ENCODE measurements at places on chromosomes 5 and 9.
A peak's percentile ranks its signal among the peaks of the same experiment; 100 is the strongest.

DNA sequence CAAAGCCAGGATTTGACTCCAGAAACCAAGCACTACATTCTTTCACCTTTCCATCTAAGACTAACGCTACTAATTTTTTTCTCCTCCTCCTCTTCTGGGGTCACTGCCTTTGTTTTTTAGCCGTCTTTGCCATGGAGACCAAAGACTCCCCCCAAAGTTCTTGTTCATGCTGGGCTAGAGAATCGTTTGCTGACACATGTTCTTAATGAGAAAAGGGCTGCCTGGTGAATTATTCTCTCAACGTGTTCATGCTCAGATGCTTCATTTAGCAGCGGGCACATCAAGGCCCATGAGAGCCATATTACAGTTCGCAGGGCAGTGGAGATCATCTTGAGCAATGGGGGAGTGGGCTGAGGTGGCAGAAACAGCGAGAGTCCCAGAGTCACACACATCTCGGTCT, 134.9 kb downstream of the SLIT3 start:
- no peak for DNase-seq

DNA sequence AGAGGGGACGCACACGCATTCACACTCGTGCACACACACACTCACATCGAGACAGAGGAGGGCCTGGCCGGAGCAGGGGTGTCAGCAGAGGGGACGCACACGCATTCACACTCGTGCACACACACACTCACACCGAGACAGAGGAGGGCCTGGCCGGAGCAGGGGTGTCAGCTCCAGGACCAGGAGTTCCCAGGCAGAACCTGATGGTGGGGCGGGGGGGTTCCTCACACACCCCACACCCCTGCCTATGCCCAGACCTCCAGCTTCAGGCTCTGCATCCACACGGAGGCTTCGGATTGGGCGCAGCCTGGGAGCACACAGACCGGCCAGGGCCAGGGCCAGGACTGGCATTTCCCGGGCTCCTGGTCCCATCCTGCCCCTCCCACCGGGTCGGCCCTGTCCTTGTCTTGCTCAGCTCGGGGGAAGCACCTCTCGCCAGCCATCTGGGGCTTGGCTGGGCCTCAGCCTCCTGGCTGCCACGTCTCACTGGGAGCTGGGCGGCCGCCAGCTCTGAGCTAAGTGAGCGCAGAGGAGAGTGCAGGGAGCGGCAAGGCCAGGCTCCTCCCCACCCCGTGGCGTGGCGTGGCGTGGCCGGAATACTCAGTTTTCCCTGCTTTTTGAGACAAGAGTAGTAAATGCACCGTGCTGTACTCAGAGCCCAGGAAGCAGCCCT, 31.3 kb downstream of the ADAMTS2 start:
- peak; percentile 78 for DNase-seq

DNA sequence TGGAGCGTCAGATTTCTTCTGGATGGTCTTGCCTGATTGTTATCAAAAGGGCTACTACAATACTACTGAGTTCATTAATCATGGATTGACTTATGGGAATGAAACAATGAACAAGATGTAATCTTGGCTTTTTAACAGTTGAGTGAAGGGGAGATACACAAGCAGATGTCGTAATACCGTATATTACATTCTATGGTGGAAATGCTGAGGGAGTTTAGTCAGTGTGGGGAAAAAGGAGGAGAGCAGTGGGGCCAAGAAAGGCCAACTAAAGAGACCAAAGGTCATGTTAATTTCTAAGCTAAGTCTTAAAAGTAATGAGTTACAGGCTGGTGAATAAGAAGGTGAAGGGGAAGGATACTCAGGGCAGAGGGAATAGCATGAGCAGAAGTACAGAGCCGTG, 29.0 kb upstream of the PSAT1 start:
- no peak for DNase-seq

DNA sequence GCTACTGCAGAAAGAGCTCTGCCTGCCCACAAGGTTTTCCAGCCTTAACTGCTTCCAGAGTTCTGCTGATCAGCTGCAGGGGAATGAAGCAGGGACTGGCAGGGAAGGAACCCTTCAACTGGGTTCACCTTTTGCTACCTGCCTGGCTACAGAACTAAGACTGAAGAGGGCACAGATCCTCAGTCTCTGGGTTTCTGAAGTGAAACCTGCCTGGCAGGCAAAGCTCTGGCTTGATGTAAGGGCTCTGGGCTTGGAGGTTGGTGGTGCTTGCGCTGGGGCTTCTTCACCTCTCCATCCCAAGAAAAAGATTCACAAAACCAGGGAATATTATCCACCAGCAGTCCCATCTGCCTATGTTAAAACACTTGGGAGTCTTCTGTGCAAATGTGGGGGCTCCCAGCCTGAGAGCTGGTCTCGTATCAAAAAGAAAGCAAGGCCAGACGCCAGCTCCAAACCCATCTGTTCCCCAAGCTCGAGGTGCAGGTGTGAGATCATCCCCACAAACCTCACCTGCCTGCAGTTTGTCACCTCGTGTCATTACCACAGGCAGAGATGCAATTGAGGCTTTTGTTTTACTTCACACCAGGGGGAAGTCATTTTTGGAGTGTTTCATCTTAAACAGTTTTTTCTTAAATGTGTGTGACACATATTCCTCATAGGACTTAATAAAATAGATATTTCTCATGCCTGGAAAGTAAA, 58.3 kb downstream of the BNC2 start:
- DNase-seq: no peak

DNA sequence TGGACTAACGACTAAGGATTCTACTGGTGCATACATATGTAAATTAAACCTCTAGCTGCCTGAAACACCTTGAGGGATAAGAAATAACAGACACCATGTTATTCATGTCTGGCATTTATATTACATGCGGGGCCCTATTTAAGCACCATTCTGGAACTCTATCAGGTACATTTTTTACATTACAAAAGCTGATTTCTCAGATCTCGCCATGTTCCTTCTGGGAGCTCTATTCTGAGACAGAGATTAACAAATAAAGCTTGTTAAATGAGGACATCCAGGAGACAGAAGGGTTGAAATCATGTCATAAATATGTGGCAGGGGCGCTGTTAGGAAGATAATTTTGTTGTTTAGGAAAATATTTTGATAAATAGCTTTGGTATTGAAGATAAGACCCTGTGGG, 93.4 kb upstream of the SLIT3 start:
- no peak for DNase-seq

- no peak for DNase-seq
Measured at GRCh38 chr9:124818431-124819281, 34.6 kb upstream of the WDR38 start.

DNA sequence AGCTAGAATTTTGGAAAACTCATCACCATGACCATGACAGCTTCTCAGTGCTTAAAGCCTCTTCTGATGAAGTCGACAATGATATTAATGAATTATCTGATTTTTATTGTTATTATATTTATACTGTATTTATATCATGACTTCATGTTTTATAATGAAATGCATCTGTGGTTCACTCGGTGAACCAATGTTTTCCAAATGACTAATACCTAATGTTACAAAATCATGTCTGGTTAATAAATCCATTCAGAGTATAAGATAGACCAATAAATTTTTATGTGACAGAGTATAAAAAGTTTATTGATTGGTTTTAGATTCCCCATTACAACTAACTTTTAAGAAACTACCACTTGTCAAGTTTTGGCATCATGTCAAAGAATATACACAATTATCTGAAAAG, 416.5 kb downstream of the MLLT3 start:
- DNase-seq: peak; percentile 42

- no peak for DNase-seq
Measured at GRCh38 chr9:98287384-98287783, 31.9 kb upstream of the TBC1D2 start.

DNA sequence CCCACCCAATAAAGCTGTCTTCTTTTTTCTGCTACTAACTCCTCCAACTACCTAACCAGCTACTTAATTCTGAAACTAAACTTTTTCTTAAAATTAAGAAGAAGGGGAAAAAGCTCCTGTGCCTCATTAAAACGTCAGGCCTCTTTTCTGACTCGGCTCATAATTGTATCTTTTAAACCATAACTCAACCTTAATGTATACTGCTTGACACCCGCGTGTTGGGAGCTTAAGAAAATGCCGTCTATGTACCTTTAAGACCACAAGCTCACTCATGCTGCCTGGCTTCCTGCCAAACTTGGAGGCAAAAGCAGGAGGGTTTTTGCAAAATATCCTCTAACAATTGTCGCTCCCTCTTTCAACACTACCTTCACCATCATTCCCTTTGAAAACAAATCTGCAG, 5.0 kb downstream of the EBF1 start:
- peak; percentile 95 for DNase-seq

DNA sequence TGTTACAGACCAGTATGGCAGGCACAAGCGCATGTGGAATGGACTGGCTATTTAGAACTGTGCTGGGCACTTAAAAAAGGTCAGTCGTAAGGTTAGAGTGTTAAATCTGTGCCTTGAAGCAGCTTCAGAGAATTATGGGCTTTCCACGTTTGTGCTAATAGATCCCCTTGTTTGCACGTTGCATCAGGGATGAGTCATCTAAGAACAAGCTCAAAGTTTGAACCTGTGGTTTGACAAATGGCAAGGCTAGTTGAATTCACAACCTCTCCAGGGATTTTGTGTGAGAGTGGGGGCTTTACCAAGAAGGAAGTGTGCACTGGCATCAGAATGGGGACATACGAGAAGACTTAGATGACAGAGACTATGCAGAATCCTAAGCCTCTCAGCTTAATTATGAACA, 249.6 kb downstream of the IRX1 start:
- no peak for DNase-seq

GRCh38 chr9:119009249-119009648, 360.0 kb downstream of the BRINP1 start:
- no peak for DNase-seq

DNA sequence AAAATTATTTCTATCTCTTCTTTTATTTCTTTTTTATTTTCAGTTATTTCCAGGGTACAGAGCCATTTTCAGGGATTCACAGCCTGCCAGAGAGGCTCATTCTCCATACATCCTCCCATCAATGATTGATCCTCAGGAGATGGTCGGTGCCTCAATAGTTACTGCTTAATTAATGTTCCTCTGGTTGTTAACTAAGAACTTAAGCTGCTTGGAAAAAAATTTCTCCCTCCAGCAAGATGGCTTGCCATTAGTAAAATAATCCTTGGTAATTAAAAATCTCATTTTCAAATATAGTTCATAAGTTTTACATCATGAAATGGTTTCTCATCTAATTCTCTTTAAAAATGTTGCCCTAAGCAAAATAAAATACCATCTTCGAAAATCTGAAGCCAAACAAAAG, 20.0 kb downstream of the MARCHF11 start:
- DNase-seq: no peak

GRCh38 chr9:119968836-119969707, 599.8 kb upstream of the BRINP1 start:
- peak; percentile 76 for DNase-seq

DNA sequence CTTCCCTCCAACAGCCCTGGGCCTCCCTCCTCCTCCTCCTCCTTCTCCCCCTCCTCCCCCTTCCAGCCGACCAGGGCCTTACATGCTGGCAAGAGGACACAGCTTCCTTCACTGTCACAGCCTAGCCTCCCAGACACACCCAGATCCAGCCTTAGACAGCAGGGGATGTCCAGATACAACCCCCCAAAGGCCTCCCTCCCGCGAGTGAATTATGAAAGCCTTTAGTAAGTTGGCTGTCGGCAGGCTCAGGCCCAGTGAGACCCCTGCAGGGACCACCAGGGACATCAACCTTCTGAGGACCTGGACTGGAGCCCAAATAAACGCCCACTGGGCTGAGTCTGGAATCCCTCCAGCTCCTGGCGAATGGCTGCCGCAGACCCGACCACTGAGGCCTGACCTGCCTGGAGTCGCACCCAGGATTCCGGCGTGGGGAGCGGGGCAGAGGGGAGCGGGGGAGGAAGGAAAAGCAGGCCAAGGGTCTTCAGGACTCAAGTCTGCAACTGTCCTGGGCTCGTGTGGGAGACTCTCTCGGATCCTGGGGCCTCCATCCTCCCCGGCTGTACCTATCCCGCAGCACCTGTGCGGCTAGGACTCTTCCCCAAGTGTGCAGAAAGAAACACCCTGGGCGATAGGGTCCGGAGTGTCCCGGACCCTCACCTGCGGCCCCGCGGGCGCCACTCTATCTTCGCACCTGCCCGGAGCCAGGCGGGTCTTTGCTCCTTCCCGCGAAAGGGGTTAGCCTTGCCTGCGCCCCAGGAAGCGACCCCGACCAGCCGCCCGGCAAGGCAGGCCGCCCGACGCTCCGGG, 705 bp downstream of the SEPTIN8 start:
- DNase-seq: no peak

- no peak for DNase-seq
Measured at GRCh38 chr9:133893191-133893994, 98.7 kb downstream of the VAV2 start.

GRCh38 chr9:95458666-95459065, 58.1 kb downstream of the PTCH1 start:
- no peak for DNase-seq

DNA sequence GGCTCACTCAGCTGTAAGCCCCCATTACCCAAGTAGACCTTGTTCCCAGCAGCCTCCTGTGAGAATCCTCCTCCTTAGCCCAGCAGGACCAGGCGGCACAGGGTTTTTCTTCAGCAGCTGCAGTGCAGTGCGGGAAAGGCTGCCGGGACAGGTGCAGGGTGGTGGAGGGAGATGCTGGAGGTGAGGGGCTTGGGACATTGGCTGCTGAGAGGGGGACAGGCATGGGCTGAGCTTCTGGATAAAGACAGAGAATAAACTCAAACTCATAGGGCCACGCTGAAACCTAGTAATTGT, 174.7 kb downstream of the CACNA1B start:
- DNase-seq: no peak

- DNase-seq: peak; percentile 71
Measured at GRCh38 chr9:77743386-77743785, 95.3 kb upstream of the GNA14 start.

GRCh38 chr9:111501648-111502047, 17.5 kb upstream of the ECPAS start:
- DNase-seq: no peak

GRCh38 chr5:173624282-173624681, 7.8 kb upstream of the BOD1 start:
- no peak for DNase-seq

Data from choroid plexus epithelial cell (primary cell).